ENCODE measurements at places on chromosomes 2 and 18.

GRCh38 chr2:27263287-27264252 lies 723 bp upstream of the SLC30A3 start:
- no peak for DNase-seq

GRCh38 chr2:66437109-66437690 lies 2.3 kb downstream of the MEIS1 start:
- no peak for DNase-seq

- no peak for DNase-seq
Observed at GRCh38 chr2:232522623-232523401, 2.6 kb downstream of the PRSS56 start.

GRCh38 chr2:175372704-175373701 lies 191.5 kb upstream of the ATP5MC3 start:
- no peak for DNase-seq

Measured in esophagus squamous epithelium (tissue), 5 donors.